NCI-H1417 treated with DMSO at 0.1 percent for 48 hours (cell line): ENCODE measurements at places on chromosomes 2 and 18.

- no peak for DNase-seq
Measured at GRCh38 chr2:240921311-240921994, 15.3 kb downstream of the CROCC2 start.

- no peak for DNase-seq
Measured at GRCh38 chr18:63244607-63245006, 75.0 kb downstream of the BCL2 start.

GRCh38 chr18:80161781-80162417, 52.8 kb downstream of the ADNP2 start:
- DNase-seq, result no peak

- no peak for DNase-seq
Measured at GRCh38 chr2:63053889-63054602, 3.4 kb downstream of the OTX1 start.

DNA sequence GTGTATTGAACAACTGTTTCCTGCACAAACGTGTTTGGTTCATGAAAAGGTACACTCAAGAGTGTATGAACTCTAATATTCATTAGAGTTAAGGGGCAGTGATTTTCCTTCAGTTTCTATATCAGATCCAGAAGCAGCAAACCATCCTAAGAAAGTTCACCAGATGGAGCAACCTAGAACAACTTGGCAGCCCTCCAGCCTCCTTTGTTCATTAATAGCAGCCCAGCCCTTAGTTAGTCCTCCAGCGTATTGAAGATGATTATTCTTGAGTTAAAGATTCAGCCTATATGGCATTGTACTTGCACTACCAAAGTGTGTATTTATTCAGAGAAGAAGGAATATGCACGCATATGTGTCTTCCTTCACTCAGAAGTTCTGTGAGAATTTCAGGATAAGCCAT, 365.5 kb downstream of the SETBP1 start:
- DNase-seq, result no peak

- no peak for DNase-seq
Measured at GRCh38 chr2:3094999-3095958, 282.3 kb downstream of the EIPR1 start.

DNA sequence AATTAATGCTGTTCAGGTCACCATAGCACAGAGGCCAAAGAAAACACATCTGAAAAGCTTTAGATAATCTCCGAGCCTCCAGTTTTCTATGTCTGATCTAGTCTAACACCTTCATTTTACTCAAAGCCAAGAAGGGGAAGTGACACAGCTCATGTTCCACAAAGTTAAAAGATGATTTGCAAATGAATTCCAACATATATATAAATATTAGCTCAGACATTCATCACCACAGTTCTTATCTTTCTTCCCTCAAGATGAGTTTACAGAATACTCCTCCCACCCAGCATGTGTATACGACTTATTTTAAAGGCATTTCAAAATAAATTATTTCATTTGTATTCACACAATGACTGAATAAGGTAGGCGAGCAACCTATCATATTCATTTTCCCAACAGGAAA, 82.4 kb downstream of the AAK1 start:
- no peak for DNase-seq

DNA sequence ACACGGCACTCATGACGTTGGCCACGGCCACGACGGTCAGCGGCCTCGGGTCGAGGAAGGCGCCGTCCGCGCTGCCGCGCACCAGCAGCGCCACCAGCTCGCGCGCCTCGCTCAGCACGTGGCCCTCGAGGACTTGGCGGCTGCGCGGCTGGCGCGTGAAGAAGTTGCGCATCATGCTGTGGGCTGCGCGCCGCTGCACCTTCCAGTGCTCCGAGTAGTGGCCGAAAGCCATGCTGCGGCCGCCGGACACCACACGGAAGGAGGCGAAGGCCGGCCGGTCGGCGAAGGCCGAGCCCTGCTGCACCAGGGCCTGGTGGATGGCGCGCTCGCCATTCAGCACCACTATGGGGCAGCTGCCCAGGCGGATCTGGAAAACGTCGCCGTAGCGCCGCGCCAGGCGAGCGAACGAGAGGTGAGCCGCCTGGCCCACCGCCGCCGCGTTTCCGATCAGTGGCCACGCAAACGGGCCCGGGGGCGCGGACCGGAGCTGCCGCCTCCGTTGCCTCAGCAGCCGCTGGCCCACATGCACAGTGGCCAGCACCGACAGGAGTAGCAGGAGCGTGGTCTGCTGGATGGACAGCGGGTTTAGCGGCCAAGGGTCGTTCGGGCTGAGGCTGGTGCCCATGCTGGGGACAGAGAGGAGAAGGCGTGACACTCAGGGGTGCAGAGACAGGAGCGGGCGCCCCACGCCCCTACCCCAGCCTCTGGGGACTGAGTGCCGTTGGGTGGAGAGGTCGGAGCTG, 1.0 kb downstream of the CYP1B1 start:
- DNase-seq, result no peak

DNA sequence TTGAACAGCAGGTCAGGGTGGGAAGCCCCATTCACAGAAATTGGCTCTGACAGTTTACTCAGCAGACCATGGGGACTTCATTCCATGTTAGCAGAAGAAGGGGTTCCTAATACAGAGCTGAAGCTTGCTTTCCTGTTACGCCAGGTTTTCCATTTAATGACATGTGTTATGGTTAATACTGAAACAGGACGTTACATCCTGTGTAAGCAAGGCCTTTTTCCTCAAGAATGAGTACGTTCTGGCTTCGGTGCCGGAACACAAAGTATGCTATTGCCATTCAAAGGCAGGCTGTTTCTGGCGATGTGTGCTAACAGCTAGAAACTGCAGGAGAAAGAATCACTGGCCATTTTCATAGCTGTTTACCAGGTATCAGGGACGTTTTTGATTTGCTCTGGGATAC, 190.4 kb downstream of the SNTG2 start:
- DNase-seq, result no peak

- peak; percentile 28 for DNase-seq
Measured at GRCh38 chr2:21251216-21251980, 127.6 kb downstream of the TDRD15 start.

DNA sequence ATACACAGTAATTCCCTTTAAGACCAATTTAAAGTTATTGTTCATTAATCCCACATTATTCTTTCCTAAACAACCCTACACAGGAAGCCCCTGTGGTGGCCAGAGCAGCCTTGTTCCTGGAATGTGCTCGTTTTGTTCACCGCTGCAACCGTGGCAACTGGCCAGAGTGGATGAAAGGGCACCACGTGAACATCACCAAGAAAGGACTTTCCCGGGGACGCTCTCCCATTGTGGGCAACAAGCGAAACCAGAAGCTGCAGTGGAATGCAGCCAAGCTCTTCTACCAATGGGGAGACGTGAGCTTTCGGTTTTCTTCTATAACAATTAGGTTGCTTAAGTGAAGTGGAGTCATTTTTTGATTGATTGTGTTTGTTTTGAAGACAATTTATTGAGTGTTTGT, 101.0 kb downstream of the UNC80 start:
- DNase-seq, result no peak

- no peak for DNase-seq
Measured at GRCh38 chr2:200765139-200765951, 46.4 kb upstream of the BZW1 start.
